A549 treated with RU486 at 1 μM for 4 hours (cell line): ENCODE measurements at places on chromosomes 16 and 17. TPM values are rescaled to one million over a fixed set of nuclear protein-coding genes. Genes with fewer than 3 reads are reported as not detected.

The CLDN7 gene
- 0.57 to 1.5 TPM (median 0.71 TPM) in 5 replicates for total RNA-seq

The CCL16 gene
- not detected in 5 replicates for total RNA-seq

The BCO1 gene
- total RNA-seq, result 0.85 to 1.5 TPM (median 0.98 TPM) in 5 replicates

The CYB561 gene
- 22.8 to 31.6 TPM (median 30.3 TPM) in 5 replicates for total RNA-seq

The HOXB9 gene
- total RNA-seq, result 7.5 to 8.8 TPM (median 8.6 TPM) in 5 replicates

The SYT17 gene
- 9.8 to 13.7 TPM (median 10.9 TPM) in 5 replicates for total RNA-seq

The SLC5A10 gene
- total RNA-seq, result 0.08 to 0.31 TPM (median 0.21 TPM) in 5 replicates

The STARD3 gene
- total RNA-seq, result 40.5 to 62.3 TPM (median 55.7 TPM) in 5 replicates
